ENCODE measurements at places on chromosomes 7 and 10. TPM values are rescaled to one million over a fixed set of nuclear protein-coding genes. Genes with fewer than 3 reads are reported as not detected.

DNA sequence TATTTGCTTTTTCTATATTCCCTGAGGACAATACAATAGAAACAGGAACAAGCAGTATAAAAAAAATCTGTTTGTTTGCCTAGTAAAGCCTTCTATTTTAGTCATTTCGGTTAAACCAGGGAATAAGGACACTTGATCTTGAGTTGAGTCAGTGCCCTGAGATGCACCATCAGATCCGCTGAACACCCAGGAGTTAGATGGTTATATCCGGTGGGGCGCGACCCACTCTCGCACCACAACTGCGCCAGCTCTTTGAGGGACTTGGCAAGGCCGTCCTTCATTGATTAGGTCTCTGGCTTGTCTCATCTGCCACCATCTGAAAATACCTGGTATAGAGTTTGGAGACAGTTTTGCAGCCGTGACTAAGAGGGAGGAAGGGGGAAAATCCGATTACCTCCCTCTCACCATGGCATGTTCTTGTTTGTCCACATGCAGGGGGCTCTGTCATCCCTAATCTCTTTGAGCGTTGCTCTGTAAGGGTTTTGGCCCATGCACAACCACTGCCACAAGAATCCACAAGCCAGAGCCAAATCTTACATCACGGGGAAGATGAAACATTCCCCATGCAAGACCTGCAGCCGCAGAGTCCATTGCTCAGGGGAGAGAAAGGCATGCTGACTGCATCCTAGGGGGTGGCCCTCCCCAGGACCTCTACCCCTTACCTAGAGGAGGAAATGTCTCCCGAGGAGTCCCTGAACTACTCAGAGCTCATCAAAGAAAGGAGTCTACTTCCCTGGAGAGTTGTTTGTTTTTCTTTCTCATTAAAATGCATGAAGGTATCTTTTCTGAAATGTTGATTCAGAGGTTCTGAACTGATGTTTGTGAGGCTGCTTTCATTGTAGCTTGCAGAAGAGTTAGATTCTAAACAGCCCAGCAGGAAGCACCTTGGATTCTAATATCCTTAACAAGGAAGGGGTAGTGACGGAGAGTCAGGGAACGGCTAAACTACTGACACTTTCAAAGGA is 101.6 kb upstream of the FAM171A1 start:
- no peak for DNase-seq

- DNase-seq = no peak
Measured at GRCh38 chr7:54978364-54979116, 40.3 kb upstream of the EGFR start.

DNA sequence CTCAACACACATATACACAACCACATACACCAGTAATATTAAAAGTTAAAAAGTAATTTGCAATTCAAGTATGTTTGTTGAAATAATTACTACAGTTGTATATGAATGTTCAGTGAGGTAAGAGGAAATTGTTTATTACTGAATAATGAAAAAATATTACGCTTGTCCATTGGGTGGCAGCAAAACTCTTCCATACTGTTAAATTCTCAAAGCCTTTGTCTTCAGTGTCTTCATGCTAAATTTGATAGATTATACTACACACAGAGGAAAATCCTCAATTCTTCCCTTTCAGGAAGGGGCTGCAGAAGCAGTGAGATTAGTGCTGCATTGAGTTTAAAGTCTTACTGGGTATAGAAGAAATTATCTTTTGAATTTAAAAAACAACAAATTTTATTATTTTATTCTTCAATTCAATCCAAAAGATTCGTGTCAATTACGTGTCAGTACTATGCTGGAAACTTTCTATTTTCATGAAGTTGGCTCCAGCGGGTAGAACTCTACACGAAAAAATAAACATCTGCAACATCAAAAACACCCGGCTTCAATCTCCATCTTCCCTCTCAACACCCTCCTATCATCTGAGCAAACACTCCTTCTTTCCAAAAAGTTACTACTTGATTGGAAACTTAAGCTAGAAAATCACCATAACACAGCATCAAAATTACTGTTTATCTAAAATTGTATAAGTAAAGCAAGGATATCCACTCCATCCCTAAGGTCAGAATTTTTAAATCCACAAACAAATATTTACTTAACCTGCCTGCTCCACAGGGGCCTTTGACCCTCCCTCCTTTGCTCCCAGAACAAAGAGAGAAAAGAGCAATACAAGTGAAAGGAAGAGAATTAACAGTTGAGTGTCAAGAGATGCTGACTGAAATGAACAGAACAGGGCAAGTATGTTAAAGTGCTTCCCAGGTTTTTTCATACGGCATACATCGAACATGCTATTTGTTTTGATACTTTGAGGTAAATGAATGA is 37.0 kb upstream of the TES start:
- peak; percentile 77 for DNase-seq

DNA sequence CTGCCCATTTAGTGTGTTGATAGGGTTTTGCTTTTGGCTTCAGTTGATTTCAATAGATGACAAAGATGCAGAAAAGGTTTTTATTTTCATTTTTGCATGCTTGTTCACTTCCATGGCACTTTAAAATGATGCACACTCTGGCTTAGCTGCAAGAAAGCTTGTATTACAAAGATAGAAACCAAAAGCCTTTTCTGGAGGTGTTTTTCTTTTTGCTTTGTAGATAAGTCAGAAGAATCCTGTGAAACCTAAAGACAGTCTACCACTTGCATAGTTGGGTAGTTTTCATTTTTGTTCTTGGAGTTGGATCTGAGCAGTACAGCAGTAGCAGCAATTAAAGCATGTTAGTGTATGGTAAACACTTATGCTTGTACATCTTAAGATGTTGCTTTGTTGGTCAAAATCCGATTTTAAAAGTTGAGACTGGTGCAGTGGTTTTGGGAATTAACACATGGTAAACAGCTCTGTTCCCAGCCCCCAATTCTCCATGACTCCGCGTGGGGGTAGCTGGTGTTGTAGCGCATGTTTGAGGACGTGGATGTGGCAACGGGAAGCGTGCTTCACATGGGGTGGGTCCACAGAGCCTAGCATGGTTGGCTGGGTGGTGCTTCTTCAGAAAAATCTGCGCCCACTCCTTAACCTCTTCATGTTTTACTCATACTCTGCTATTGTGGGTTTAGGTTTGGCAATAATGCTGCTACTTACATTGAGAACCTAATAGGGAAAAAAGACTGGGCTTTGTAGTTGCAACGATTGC is 19.8 kb downstream of the CCNY start:
- DNase-seq = no peak

DNA sequence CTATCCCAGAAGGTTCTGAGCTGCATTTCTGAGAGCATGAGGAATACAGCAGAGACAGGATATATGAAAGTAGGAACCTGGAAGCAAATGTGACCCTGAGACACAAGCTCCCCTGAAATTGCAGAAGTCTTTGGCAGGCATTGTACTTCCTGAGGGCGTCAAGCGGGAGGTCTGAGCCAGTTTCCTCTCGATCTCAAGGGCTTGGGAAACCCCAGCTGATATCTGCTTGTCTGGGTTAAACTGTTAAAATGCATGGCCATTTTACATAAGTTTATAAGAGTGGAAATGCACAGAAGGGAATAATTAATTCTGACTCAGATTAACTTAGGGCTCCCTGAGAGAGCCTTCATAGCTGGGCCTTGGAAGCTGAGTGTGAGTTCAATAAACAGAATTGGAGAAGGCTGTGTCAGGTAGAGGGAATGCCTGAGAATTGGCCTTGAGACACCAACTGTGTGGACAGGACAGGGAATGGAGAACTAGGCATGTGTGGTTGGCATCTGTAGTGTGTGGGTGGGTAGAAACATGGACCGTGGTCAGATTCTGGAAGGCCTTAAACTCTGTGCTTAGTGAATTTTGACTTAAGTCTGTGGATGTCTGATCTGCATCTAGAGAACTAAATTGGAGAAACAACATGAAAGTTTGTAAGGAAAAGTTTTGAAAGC is 53.3 kb downstream of the WIPF3 start:
- DNase-seq = no peak

DNA sequence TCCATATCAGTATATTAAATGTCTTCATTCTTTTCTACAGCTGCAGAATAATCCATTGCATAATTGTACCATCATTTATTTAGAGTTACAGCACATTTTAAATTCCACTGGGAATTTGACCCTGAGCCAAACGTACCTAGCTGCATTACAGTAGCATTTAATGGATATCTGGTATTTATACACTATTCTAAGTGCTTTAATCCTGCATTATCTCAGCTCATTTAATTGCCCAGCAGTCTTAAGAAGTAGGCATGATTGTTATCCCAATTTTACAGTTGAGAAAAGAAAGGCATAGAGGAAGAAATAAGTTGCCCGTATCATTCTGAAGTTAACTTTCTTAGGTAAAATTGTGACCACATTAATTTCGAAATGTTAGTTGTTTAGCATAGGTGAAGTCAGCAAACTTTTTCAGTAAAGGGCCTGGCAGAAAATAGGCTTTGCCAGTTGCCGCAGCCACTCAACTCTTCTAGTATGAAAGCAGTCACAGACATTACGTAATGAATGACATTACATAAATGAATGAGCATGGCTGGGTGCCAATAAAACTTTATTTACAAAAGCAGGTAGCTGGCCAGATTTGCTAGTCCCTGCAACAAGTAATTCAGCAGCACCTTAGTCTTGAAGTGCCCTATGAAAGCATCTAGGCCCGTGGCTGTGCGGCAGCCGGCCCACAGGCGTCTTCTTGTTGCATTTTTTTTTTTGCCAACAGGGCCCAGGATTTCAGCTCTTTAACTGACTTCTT is 30.0 kb downstream of the GUSB start:
- DNase-seq = no peak

GRCh38 chr10:25017154-25017590 is 760 bp downstream of the THNSL1 start:
- DNase-seq = no peak

The PCLO gene
- 0.29 TPM for total RNA-seq

- no peak for DNase-seq
Measured at GRCh38 chr10:70940834-70941568, 52.6 kb upstream of the PCBD1 start.

The VDAC2 gene
- total RNA-seq = 289 TPM

The GSAP gene
- 15.6 TPM for total RNA-seq

DNA sequence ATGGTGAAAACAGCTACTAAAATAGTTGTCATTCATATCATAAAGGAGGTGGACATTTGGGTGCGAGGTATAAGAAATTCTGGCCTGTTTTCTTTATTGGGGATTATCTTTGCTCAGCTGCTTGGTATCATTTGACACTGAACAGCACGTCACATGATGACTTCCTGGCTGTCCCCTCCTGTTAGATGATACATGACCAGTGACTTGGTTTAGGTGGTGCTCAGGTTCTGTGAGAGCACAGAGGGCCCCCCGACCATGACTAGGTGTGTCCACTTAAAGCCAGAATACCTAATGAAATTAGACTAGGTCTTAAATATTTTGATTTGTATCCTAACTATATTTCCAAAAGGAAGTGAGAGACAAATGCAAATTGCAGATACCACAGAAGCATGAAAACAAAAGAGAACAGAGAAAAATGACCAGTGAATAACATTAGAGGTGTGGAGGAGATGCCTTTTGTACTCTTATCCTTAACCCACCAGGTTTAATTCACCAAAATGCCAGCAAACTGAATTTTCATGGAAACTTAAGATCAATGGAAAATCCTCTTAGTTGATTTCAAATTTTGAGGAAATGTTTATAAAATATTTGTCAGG is 50.6 kb upstream of the GJD4 start:
- no peak for DNase-seq

DNA sequence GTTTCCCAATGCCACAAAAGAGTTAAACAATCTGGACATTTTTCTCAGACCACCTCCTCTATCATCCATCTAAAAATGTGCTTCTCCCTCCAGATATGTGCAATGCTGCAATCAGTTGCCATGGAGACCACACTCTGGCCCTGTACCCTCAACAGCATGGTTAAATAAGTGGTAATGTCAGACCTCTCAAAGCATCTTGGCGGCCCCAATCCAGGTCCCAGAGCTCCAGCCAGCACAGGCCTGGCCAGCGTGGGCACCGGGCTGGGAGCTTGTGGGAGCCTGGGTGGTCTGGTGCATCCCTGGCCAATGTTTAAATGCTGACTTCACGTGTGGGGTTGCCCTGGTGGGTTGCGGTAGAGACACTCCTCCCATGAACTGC is 362.9 kb upstream of the ZNF32 start:
- no peak for DNase-seq

- DNase-seq = no peak
Measured at GRCh38 chr10:71028066-71028465, 139.7 kb upstream of the PCBD1 start.

The NME8 gene
- total RNA-seq = not detected

The NSUN6 gene
- total RNA-seq = 17.2 TPM

GRCh38 chr7:144834641-144835144 is 1.2 kb downstream of the TPK1 start:
- no peak for DNase-seq

DNA sequence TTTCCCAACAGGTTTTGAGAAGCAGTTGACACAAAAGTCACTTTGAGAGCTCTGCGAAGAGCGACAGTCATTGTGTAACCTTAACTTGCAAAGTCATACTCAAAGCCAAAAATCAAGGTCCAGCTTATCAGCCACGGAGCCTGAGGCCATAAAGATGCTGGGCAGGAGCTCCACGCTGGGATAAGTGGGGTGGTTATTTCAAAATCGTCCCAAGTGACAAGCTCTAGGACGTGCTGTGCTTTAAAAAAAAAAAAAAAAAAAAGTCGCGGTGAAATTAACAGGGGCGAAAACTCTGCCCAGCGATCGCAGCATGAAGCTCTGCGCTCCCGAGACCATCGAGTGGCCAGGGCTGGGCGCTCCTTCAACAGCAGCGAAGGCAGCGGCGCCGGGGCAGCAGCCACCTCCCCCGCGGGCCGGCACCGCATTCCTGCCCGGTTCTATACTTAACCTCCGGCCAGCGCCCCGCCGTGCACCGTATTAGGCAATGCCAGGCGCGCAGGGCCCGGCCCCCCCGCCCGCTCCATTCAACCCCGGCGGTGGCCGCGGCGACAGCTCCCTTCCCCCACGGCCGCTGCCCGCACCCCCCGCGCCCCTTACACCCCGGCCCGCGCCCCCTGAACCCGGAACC is 657 bp downstream of the HACD1 start:
- peak; percentile 64 for DNase-seq

DNA sequence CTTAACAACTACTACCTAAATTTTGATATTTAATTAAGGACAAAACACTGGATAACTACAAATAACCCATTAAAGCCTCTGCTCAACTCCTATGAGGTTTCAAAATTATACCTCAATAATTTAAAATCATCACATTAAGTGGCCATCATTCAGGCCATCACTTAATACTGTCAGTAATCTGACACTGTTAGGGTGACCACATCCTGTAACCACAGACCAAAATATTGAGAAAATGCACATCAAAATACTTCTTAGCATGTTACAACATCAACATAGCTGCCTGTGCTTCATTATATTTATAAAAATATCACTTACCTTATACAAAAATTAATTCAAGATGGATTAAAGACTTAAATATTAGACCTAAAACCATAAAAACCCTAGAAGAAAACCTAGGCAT is 23.3 kb downstream of the SEM1 start:
- no peak for DNase-seq

GRCh38 chr7:4606797-4607196 is 75.3 kb upstream of the FOXK1 start:
- DNase-seq = no peak

GRCh38 chr10:24701447-24701846 is 22.2 kb downstream of the ARHGAP21 start:
- DNase-seq = no peak

GRCh38 chr7:67875558-67875957 is 878.9 kb downstream of the TYW1 start:
- no peak for DNase-seq

- DNase-seq = no peak
Measured at GRCh38 chr10:100157156-100157555, 28.7 kb downstream of the ERLIN1 start.
